Activated B cell treated with CpG ODN at 0.5 μM for 24 hours (primary cell): ENCODE measurements at places on chromosomes 1 and 21.
A peak's percentile ranks its signal among the peaks of the same experiment; 100 is the strongest.

GRCh38 chr1:23555270-23555985, 3.9 kb downstream of the ID3 start:
- no peaks in the 10 kb centered on the region for H3K27me3 ChIP-seq
- peaks cover 61% of the 10 kb centered on the region for H3K4me1 ChIP-seq
- no peak for DNase-seq
- peak overlapping the region; percentile 95 for H3K27ac ChIP-seq

- no peak overlapping the region for H3K4me3 ChIP-seq
- no peak for DNase-seq
- peaks cover 6% of the 10 kb centered on the region for H3K27me3 ChIP-seq
- no peaks in the 10 kb centered on the region for H3K4me1 ChIP-seq
Measured at GRCh38 chr1:180540697-180541594, 17.8 kb upstream of the OVAAL start.

GRCh38 chr1:48955774-48956173, 179.1 kb upstream of the BEND5 start:
- DNase-seq: no peak
- H3K27ac ChIP-seq: no peak overlapping the region

GRCh38 chr1:61812916-61813315, 70.6 kb downstream of the PATJ start:
- H3K4me3 ChIP-seq: no peak overlapping the region
- no peak for DNase-seq
- no peaks in the 10 kb centered on the region for H3K4me1 ChIP-seq
- no peaks in the 10 kb centered on the region for H3K27me3 ChIP-seq
- H3K36me3 ChIP-seq: peaks cover 18% of the 10 kb centered on the region
- no peak overlapping the region for H3K27ac ChIP-seq

DNA sequence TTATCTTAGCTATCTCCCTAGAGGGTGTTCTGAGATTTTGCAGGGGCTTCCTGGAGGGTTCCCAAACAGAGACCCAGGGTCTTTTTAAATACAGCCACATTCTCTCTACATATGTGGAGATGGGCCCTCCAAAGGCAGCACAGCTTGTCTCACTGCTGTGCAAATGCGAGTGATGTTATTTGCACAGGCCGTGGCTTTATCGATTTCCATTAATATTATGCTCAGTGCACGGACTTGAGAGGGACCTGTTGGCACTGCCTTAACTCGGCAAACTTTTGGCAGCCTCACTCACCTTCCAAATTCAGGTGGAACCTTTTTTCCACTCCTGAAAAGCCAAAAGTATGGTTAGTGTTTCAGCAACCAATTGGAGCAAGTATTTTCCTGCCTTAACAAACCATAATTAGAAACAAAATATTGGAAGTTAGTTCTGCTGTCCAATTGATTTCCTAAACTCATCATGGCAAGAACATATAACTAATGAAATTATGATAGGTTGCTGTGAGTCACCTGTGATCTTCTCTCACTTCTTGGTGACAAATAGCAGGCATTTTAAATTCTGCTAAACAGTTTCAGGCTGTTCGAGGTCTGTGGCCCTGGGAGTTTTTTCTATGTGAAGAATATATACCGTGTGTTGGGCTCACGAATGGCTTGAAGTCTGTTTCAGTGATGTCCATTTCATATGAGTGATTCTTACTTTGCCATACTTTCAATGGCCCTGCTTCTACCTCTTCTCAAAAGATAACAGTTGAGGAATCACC, 10.9 kb downstream of the LHX9 start:
- DNase-seq: no peak
- H3K27ac ChIP-seq: no peak overlapping the region
- H3K4me1 ChIP-seq: peaks cover 6% of the 10 kb centered on the region
- H3K27me3 ChIP-seq: peaks cover 44% of the 10 kb centered on the region

- no peak overlapping the region for H3K4me3 ChIP-seq
- H3K4me1 ChIP-seq: no peaks in the 10 kb centered on the region
- no peaks in the 10 kb centered on the region for H3K36me3 ChIP-seq
- no peaks in the 10 kb centered on the region for H3K27me3 ChIP-seq
- DNase-seq: no peak
Measured at GRCh38 chr1:7385471-7386225, 385.4 kb upstream of the VAMP3 start.

DNA sequence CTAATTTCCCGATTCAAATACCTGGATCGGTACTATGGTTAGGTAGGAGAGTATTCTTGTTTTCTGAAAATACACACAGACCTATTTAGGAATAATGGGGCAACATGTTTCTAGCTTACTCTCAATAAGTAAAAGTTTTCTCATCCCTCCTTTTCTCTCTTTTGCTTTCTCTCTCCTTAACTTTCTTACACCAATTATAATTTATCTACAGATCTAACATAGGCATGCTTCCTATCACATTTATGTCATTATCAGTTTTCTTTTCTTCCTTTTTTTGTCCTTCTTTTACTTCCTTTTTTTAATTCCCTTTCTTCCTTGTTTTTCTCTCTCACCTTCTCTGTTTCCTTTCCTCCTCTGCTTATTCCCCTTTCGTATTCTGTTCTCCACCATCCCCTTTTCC, 20.3 kb downstream of the SNX7 start:
- H3K27ac ChIP-seq: no peak overlapping the region
- no peak overlapping the region for H3K4me3 ChIP-seq

- DNase-seq: no peak
- H3K4me1 ChIP-seq: no peaks in the 10 kb centered on the region
- no peak overlapping the region for H3K4me3 ChIP-seq
Measured at GRCh38 chr1:50183378-50184133, 74.8 kb downstream of the ELAVL4 start.

GRCh38 chr1:62691062-62691844, 3.1 kb upstream of the DOCK7 start:
- peaks cover 18% of the 10 kb centered on the region for H3K4me1 ChIP-seq
- H3K27me3 ChIP-seq: no peaks in the 10 kb centered on the region
- no peak overlapping the region for H3K4me3 ChIP-seq
- no peak overlapping the region for H3K27ac ChIP-seq

- H3K4me3 ChIP-seq: no peak overlapping the region
- DNase-seq: no peak
- no peak overlapping the region for H3K27ac ChIP-seq
- no peaks in the 10 kb centered on the region for H3K4me1 ChIP-seq
- H3K36me3 ChIP-seq: no peaks in the 10 kb centered on the region
- H3K27me3 ChIP-seq: peaks cover 7% of the 10 kb centered on the region
Measured at GRCh38 chr1:70499695-70500094, 88.6 kb downstream of the CTH start.

GRCh38 chr1:158801396-158801795, 20.4 kb upstream of the OR6N2 start:
- no peak overlapping the region for H3K4me3 ChIP-seq
- H3K4me1 ChIP-seq: no peaks in the 10 kb centered on the region
- H3K27me3 ChIP-seq: peaks cover 7% of the 10 kb centered on the region
- no peak overlapping the region for H3K27ac ChIP-seq

- no peaks in the 10 kb centered on the region for H3K27me3 ChIP-seq
- no peak overlapping the region for H3K4me3 ChIP-seq
- peaks cover 15% of the 10 kb centered on the region for H3K36me3 ChIP-seq
- DNase-seq: no peak
- H3K4me1 ChIP-seq: peaks cover 70% of the 10 kb centered on the region
Measured at GRCh38 chr1:41626146-41626545, 141.7 kb upstream of the EDN2 start.

- peaks cover 17% of the 10 kb centered on the region for H3K4me1 ChIP-seq
- no peak overlapping the region for H3K27ac ChIP-seq
- DNase-seq: peak; percentile 60
- H3K36me3 ChIP-seq: peaks cover 2% of the 10 kb centered on the region
Measured at GRCh38 chr21:45292399-45293219, 4.9 kb upstream of the POFUT2 start.

DNA sequence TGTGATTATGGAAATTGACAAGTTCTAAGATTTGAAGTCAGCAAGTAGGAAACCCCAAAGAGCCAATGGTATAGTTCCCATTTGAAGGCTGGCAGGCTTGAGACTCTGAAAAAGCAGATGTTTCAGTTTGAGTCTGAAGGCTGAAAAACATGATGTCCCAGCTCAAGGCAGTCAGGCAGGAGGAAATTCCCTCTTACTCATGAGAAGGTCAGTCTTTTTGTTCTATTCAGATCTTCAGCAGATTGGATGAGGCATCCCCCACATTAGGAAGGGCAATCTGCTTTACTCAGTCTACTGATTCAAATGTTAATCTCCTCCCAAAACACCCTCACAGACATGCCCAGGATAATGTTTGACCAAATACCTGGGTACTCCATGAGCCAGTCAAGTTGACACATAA, 372.5 kb upstream of the ST6GALNAC5 start:
- no peaks in the 10 kb centered on the region for H3K27me3 ChIP-seq
- H3K36me3 ChIP-seq: no peaks in the 10 kb centered on the region
- peaks cover 6% of the 10 kb centered on the region for H3K4me1 ChIP-seq
- no peak overlapping the region for H3K27ac ChIP-seq
- DNase-seq: no peak
- H3K4me3 ChIP-seq: no peak overlapping the region

GRCh38 chr1:221429264-221429663, 312.6 kb downstream of the DUSP10 start:
- no peak for DNase-seq
- H3K27me3 ChIP-seq: peaks cover 4% of the 10 kb centered on the region
- H3K27ac ChIP-seq: no peak overlapping the region

GRCh38 chr1:8516278-8516777, 198.4 kb downstream of the SLC45A1 start:
- no peak overlapping the region for H3K4me3 ChIP-seq
- peaks cover 24% of the 10 kb centered on the region for H3K36me3 ChIP-seq
- H3K27ac ChIP-seq: no peak overlapping the region
